ENCODE measurements at places on chromosomes 5 and 9.
A peak's percentile ranks its signal among the peaks of the same experiment; 100 is the strongest.

GRCh38 chr9:83444110-83444509 lies 94.1 kb downstream of the FRMD3 start:
- DNase-seq = no peak

DNA sequence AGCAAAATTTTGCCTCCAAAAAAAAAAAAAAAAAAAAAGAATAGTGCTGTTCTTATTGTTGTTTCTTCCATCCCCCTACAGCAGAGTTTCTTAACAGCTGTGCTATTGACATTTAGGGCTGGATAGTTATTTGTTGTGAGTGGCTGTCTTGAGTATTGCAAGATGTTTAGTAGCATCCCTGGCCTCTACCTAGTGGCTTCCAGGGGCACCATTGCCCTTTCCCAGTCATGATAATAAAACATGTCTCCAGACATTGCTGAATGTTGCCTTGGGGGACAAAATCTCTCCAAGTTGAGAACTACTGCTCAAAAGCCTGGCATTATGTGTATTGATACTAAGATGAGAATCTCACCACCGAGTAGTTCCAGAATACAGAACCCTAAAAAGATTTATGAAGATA lies 108.7 kb downstream of the PALM2AKAP2 start:
- no peak for DNase-seq

GRCh38 chr5:156836846-156837245 lies 13.2 kb upstream of the PPP1R2B start:
- DNase-seq = no peak

DNA sequence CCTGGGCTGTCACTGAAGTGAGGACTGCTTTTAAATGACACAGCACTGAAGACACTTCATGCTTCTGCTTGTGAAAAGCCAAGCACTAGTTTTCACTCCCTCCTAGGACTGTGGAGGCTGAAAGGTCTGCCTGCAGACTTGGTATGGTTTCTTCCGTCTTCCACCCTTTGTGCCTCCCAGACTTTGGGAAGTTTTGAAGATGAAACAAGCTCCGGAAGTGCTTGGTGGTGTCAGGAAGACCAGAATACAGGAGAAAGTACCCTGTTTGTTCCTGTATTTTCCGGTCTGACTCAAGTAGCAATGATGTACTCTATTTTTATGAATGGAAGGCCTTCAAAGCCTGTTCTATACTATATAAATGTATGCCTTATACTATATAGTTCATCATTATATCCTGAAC lies 222.7 kb downstream of the PDZD2 start:
- DNase-seq = no peak

- no peak for DNase-seq
Measured at GRCh38 chr5:151432210-151432609, 15.2 kb upstream of the SLC36A1 start.

- no peak for DNase-seq
Measured at GRCh38 chr5:177260961-177261360, 42.6 kb downstream of the RAB24 start.

- DNase-seq = no peak
Measured at GRCh38 chr9:81266674-81267073, 422.7 kb downstream of the TLE1 start.

- DNase-seq = no peak
Measured at GRCh38 chr5:147341345-147341744, 106.5 kb downstream of the STK32A start.

DNA sequence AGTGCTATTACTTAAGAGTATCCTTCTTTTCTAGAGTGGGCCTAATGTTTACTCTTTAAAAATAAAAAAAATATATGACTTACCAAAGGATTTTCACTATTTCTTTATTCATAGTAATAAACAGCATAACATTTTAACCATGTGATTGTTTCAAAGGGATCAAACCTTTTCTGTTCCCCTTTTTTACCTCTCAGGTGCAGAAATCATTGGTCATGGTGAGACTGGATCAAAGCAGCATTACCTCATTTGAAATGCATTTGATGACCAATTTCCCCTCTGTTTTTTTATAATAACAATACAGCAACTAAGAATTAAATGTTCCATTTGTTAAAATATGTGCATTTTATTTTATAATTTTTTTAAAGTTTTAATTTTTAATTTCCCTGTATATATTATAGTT lies 598.0 kb upstream of the RGMB start:
- DNase-seq = no peak

- no peak for DNase-seq
Measured at GRCh38 chr9:82436475-82436874, 447.9 kb downstream of the SPATA31D1 start.

- DNase-seq = no peak
Measured at GRCh38 chr5:175873088-175873454, 1.7 kb downstream of the CPLX2 start.

DNA sequence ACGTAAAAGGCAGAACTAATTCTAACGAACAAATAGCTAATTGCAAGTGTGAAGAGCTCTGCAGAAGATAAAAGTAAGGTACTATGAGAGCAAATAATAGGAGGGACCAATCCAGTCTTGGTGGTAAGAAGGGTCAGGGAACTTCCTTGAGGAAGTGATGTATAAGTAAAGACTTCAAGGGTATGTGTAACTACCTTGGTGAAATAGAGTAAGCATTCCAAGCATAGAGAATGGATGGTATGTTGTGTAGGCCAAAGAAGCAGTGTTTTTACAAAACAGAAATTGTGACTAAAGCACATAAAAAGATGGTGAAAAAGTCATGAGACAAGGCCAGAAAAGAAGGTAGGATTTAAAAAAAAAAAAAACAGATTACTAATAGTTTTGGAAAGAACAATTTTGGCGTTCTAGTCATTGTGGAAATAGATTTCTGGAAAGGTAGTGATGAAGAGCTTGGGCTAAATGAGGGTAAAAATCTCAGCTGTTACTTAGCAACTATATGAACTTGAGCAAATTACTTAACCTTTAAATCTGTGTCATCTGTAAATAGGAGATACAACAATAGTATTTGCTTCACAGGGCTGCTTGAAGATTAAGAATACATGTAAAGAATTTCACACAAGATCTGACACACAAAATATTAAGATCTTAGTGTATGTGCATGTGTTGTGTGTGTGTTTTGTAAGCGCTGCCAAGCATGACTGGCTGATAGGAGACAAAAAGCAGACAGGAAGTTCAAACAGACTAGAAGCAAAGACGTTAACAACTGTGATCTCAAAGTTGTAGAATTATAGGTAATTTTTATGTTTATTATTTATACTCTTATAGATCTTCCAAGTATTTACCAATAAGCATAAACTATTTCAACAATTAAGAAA lies 73.5 kb downstream of the NR6A1 start:
- DNase-seq = no peak

GRCh38 chr5:174523311-174524071 lies 200.9 kb upstream of the MSX2 start:
- no peak for DNase-seq

DNA sequence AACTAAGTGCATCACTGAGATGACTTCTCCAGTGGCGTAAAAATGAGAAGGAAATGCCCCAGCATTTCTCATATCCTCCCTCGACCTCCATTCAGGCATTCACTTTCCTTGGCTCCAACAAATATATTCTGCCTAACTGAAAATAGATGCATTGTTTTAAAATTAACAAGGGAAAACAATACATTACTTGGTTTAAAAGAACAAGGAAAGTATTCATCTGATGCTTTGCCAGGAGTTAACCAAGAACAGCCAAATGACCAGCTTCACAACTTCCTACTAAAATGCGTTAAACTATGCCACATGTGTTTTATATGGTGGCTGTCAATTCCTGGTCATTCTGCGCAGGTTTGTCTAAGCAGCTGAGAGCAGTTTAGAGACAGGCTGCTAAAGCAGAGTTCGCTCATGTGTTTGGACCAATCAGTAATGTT lies 121.4 kb downstream of the GNAQ start:
- no peak for DNase-seq

DNA sequence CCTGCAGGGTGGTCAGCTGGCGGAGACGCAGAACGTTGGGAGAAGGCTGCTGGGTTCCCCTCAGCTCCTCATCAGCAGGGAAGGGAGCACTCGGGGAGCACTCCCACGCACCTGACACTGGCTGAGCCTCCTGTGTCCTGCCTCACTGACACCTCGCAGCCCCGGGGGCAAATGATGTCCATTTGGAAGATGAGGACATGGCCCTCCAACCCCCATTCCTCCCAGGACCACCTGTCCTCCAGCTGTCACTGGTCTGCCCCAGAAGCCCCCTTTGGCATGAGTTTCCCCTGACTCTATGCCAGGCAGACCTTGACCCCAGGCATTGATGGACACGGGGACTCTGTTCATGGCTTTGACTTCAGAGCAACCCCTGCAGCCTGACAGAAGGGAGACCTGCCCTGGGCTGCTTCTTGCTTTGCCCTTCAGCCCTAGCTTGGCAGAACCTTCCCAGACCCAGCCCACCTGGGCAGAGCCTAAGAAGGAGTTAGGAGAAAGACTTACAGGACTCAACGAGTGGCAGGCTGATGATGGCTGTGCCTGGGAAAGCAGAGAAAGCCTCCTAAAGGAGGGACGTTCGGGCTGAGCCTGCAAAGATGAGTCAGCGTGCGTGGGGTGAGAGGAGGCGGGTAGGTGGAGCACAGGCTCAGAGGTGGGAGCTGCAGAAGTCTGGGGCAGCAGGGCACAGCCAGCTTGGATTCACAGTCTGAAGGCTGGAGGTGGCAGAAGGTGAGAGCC lies 90.6 kb downstream of the LMX1B start:
- DNase-seq = peak; percentile 39

- DNase-seq = no peak
Measured at GRCh38 chr9:77735494-77735893, 87.4 kb upstream of the GNA14 start.

- DNase-seq = no peak
Measured at GRCh38 chr5:1943481-1943880, 60.8 kb upstream of the IRX4 start.

All from left lobe of liver (tissue), 2 donors.